ENCODE measurements at places on chromosomes 4 and X.

- no peak for DNase-seq
Observed at GRCh38 chr4:146842876-146843275, 102.8 kb downstream of the TTC29 start.

GRCh38 chr4:70969076-70969475, 24.4 kb upstream of the DCK start:
- no peak for DNase-seq

GRCh38 chr4:164847016-164847415, 30.0 kb upstream of the APELA start:
- no peak for DNase-seq

DNA sequence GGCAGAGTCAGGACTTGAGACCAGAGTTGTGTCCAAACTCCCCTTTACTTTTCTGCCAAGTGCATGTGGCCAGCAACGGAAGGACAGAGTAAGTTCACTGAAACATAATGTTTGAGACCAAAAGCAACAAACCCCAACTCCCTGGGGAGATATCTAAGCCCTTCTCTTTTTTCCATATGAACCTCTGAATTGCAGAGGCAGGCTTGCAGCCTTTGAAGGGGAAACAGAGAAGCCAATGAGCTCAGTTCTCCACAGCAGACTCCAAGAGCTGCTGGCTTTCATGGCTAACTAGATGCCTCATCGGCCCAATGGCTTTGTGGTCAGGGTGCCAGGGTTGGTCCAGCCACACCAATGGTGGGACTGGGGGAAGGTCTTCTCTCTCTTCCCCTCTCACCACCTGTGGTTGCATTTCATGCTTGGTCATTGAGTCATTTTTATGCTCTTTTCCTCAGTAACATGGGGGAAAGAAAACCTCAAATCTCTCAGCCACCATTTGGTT, 34.0 kb downstream of the STARD8 start:
- DNase-seq, result no peak

DNA sequence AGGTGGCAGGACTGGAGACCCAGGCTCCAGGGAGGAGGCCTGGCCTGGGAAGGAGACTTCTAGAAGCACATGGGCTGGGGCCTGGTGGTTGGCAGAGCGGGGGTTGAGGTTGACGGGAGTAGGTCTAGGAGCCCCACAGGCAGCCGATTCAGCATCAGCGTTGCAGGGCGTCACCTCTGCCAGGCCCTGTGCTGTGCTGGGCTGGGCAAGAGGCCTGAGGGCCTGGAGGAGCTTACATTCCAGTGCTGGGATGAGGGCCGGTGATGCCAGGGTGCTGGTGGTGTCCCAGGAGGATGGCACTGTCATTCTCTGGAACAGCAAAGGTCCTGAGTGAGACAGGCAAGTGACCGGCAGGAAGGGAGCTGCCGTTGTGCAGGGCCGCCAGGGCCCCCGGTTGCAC, 76.6 kb downstream of the SORCS2 start:
- DNase-seq, result no peak

Measured in T-helper 1 cell (primary cell).